GM12878 (cell line): ENCODE measurements at places on chromosomes 3 and 15. TPM values are rescaled to one million over a fixed set of nuclear protein-coding genes. Genes with fewer than 3 reads are reported as not detected.

- DNase-seq: no peak
These were observed 107.7 kb downstream of the THRB start for GRCh38 chr3:24387000-24387399.

DNA sequence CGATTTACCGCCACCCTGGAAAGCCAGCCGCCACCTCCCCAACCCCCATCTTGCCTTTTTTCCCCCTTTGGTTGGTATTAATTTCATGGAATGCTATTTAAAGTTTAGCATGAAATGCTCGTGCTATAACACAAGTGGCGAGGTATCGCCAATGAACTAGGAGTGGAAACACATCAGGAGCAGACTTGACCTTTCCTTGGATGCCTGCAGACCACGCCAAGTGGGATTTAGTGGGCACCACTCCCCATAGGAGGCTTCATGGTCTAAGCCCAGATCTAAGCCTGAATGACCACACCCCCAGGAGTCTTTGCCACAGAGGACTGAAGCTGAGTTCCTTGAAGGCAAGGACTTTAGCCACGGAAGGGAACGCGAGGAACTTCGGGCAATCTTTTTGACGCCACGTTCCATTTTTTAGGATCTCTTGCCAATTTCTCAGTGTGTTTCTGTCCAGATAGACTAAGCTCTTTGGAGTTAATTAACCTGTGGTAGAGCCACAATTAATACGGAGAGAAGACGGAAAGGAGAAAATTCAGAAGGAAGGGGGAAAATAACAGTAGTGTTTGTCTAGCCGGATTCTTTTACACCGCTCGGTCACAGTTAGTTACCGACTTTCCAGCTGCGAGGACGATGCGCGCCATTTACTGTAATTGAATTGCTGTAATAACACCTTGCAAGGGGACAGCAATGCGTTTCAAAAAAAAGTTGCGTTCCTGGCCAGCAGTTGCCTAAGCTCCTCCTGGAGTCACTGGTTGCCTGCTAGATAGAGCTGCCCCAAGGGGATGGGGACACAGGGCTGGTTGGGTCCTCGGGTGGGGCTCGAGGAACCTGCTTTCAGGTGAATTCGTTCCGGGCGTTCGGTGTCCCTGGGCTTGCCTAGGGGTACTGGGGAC, 37.1 kb downstream of the NR2F2 start:
- no peak for DNase-seq

DNA sequence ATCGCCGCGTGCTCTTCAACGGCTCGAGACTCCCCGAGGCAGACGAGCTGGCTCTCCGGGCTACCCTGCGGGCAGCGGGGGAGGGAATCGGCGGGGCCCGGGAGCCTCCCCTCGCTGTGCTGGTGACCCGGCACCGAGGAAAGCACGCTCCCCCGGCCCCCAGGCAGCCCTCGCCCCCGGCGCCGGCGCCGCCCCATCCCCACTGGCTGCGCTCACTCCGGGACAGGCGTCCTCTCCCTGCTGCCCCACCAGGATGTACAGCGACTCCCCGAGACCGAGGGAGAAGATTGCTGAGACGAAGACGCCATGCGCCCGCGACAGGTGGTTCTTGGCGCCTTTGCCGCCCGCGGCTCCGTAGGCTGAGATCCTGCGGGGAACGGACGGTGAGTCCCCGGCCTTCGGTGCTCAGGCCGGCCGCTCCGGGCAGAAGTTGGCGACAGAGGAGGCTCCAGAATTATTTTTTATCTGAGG, 1.7 kb downstream of the LTK start:
- DNase-seq: no peak

DNA sequence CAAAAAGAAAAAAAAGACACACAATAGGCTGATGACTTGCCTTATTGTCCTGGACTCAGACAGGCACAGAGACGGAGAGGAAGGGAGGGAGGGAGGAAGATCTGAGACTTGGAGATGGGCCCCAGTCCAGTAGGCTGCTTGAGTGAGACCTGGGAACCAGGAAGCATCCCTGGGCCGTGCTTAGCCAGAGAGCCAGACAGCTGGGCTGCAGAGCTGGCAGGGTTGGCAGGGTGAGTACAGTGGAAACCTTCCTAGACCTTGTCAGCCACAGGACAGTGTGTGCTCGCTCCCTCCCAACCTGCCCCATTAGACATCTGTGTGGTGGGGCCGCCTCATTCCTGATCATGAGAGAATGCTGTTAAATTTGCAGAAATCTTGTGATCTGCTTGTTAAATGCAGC, 107.9 kb upstream of the ALDH1A3 start:
- DNase-seq: no peak

DNA sequence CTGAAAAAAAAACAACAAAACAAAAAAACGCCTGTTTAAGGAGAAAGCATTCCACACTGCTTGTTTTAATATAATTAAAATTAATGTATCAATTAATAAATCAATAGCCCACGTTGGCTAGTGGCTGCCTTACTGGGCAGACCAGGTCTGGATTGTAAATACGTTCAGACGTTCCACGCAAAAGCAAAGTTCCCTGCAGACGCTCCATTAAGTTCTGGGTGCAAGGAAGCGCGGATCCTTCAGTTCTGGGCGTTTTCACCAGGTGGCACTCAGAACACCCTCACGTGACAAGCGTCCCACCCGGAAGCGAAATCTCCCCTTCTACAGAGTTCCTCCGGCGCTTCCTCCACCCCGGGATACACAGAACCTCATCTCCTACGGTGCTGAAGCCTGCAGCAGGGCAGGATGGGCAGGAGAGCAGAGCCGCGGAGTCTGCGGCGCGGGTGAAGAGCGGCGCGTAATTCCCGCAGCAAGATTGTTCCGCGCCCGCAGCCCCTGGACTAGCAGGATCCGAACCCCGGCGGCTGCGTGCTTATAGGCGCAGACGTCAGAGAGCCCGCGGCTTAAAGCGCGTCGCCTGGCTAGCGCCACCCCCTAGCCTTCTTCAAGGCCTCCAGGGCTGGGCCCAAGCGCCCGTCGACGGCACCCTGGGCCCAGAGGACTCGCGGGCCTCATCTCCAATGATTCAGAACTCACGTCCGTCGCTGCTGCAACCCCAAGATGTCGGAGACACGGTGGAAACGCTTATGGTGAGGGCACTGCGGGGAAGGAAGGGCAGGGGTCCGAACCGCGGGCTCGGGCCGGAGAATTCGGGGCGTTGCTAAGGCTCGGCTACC, at the start of gene SLC25A38:
SLC25A38 (plus strand) TSS at position 326 of the 836 bp plus-strand sequence; CDS start at position 681, 355 bp downstream.
- DNase-seq: no peak

DNA sequence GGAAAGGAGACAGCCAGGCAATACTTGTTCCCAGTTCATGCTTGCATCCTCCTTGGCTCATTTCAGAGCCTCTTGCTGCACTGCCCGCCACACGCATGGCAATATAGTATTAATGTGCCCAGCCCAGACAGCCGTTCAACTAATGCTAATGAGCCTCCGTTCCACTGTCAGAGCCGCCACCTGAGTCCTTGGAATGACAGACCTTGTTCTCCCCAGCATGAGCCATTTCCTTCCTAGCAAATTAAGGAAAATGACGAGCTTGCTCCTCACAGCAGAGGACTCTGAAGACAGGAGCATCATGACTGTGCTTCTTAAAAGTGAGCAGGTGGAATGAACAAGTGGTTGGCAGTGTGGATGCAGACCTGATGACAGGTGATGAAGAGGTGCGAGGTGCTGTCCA, 10.8 kb upstream of the LRRC15 start:
- no peak for DNase-seq

DNA sequence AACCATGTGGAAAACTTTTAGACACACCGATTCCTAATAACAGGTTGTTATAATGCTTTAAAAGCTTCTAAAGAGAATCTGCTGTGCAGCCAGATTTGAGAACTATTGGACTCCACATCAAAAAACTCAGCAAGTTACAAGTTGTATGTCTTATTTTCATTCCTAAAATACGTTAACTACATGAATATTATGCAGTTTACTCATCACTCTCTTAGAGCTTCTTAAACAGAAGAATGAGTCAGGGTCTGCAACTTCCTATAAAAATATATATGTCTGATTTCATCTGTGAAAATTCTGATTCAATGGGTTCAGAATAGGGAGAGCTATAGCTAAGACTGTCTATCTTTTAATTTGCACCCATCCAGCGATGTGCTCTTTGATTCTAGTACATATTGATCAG, 244.2 kb upstream of the EPHA3 start:
- no peak for DNase-seq

GRCh38 chr3:17052363-17052762, 167.6 kb downstream of the PLCL2 start:
- no peak for DNase-seq

DNA sequence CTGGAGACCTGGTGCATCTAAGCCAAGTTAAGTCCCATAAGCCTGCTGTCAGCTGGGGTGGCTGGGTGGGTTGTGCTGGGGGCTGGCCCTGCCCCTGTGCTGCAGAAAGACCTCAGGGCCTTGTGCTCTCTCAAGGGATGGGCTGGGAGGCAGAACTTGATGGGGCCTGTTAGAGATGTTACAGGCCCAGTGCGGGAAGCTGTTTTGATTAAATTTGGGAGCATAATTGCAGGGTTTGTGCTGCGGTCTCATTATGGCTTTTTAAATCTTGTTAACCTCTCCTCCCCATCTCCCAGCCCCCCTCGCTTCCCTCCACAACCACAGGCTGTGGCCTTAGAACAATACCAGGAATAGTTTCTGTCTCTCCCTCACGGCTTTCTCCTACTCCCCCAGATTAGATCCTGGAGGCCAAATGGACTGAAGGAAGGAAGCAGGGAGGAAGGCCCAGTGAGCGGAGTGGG, 87.6 kb upstream of the TLE3 start:
- DNase-seq: no peak

DNA sequence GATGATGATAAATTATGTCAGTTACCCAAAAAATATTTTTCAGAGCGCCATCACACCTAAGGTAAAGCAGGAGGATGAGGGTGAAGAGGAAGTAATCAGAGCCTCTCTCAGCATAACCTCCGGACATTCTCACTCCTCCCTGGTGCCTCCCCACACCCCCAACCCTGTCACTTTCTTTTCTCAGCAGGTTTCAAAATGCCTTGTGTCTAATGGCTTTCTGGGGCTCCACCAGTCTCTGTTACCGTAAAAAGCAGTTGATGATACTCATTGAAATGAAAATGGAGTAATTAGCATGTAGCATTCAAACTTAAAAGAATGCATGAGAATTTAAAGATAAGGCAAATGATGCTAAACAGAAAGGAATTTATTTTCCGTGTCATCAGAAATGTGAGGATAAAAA, 180.0 kb downstream of the ERC2 start:
- DNase-seq: no peak

DNA sequence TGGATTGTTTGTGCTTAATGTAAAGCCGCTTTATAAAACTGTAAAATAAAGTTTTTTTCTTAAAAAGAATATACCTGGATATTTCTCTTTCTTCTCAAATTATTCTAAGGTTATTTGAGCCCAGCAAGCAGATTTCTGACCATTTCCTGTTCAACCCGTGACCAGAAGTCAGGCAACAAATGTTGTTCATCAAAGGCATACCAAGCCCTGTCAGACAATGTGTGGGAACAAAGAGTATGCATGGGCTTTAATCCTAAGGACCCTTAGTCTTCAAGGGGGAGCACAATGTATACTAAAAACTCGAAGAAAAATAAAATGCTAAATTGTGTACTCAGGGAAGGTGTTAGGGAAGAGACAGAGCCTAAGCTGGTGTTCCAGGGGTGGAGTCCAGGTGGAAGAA, 26.6 kb upstream of the PAQR5 start:
- DNase-seq: no peak

DNA sequence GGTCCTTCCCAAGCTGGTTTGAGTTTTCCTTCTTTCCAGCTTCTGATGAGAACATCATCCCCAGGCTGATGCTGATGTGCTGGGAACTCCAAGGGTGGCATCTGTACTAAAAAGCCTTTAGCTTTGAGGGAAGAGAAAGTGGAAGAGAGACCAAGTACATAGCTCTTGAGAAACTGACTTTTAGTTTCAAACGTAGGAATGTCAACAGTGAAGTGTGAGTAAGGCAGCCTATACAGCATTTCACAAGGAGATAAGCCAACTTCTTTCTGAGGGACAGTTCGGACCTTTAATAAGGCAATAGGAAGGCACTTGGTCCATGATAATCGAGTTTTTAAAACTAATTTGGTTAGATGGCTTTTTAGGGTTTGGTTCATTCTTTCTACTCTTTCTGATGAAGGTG, 53.7 kb downstream of the DLG1 start:
- DNase-seq: no peak

DNA sequence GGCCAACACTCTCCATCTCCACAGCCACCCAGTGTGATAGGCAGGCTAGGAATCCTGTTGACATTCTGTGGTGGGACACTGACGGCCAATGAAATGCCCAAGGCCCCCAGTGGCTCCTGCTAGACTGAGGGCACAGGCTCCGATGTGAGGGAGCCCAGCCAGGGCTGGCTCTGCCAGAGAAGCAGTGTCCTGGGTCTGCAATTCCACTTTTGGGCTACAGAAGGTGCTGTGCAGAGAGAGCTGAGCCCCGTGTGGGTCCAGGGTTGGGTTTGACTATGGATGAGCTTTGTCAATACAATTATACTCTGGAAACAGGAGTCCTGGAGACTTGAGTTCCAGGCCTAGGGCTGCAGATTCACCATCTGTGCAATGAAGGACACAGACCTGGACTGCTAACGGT, 55.7 kb upstream of the TMEM115 start:
- DNase-seq: no peak

DNA sequence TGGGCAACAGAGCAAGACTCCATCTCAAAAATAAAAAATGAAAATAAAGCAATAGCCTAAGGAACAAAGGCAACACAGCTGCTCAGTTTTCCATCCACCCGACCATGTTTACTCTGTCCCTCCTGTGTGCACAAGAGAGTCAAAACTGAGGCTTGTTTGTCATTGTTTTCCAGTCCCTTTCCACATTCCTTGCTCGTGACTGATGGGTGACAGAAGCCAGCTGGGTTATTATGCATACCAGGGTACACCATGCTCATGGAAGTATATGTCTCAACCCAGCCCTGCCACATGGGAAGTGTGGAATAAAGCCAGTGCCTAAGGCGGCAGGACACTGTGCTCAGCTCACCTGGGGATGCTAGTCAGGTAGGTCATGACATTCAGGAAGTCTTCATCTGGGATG, 49.5 kb downstream of the MCF2L2 start:
- no peak for DNase-seq

DNA sequence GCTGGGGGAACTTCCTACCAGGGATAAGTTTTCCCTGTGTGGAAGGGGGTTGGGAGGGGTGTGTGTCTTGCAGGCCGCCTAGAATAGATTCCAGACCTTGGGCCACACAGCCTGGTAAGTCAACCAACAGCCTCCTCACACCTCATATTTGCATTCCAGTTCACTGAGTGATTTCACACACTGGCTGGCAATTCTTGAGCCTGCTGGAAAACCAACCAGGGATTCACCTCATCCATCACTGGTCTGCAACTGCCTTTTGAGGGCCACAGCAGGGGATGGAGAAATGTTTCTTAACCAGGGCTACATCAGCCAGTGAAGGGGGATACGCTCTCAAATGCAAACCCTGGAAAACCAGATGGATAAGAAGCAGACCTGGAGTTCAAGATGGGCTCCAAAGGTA, 2.0 kb downstream of the FSTL1 start:
- no peak for DNase-seq

Gene EXD1
- not detected in 2 replicates for total RNA-seq

Gene TMEM108
- not detected in 2 replicates for total RNA-seq

Gene SNTN
- total RNA-seq: not detected in 2 replicates

Gene SLC51B
- total RNA-seq: not detected in 2 replicates

Gene PLD1
- total RNA-seq: 7.5 and 7.8 TPM in 2 replicates

Gene TMEM266
- 0.44 and 0.66 TPM in 2 replicates for total RNA-seq

Gene PCOLCE2
- total RNA-seq: 0.41 and 1.1 TPM in 2 replicates
